ENCODE measurements at places on chromosomes 5 and 9.

- no peak for DNase-seq
These were observed 58.2 kb downstream of the EHMT1 start for GRCh38 chr9:137676998-137677397.

DNA sequence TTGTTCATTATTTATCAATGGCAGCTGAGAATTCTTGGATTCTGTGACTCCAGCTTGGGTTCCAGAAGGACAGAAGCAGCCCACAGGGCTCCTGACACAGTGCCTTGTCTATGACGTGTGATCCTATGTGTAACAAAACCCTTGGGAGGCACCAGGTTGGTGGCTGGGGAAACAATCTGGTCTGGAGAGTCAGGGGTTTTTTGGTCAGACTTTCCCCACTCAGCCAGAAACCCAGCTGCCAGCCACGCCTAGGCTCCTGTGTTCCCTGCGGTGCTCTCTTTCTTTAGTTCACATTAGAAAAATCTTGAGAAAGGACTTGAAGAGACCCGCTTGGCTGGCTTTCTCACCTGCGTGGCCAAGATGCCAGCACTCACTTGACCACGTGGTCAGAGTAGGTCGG lies 15.5 kb upstream of the ZBED3 start:
- no peak for DNase-seq

GRCh38 chr9:35976726-35977125 lies 18.8 kb upstream of the OR2S2 start:
- DNase-seq: no peak

DNA sequence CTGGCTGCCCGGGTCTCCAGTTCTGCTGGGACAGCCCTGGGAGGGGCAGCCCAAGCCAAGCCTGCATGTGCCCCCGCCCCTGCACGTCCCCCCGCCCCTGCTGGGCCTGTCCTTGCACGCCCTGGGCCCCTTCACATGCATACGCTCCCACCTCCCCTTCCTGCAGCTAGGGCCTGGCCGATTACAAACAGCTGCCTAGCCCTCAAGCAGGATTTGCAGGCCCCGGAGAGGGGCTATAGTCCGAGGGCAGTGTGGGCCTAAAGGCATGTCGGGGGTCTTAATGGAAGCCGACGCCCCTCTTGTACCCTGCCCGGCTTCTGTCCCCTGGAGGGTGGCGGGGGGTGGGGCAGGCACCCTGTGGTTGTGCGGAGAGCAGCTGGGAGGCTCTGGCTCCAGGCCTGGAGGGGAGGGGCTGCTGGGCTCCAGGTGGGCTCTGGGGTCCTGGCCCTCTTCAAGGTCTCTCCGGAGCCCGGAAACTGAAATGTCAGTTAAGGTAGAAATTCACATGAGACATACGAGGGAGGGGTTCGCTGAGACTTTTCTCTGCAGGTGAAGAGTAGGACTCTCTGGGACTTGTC lies 16.9 kb downstream of the COL5A1 start:
- DNase-seq: no peak

DNA sequence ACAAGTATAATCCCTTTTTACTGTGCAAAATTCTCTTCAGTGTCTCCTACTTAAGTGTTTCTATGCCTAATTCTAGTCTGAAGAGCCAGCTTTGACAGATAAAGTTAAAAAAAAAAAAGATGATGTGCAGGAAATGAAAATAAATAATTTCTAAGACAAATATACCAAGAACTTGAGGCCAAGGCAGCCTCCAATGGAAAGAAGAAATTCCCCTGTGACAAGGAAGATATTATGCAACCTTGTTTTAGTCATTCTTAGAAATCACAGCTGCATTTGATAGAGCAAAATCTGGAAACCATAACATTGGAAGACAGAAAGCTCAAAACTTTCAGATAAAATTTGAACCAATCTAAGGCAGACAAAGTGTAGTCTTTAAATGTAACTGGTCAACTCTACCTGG lies 375.9 kb upstream of the TLE4 start:
- DNase-seq: no peak

- DNase-seq: no peak
These were observed 140.3 kb downstream of the MAT2B start for GRCh38 chr5:163645421-163646416.

GRCh38 chr5:16534280-16534679 lies 68.7 kb upstream of the ZNF622 start:
- no peak for DNase-seq

- DNase-seq: peak; percentile 90
These were observed 19.7 kb upstream of the GARNL3 start for GRCh38 chr9:127244609-127245601.

GRCh38 chr5:142097681-142098080 lies 10.9 kb upstream of the NDFIP1 start:
- peak; percentile 40 for DNase-seq

GRCh38 chr5:179417016-179417415 lies 71.8 kb upstream of the ADAMTS2 start:
- no peak for DNase-seq

GRCh38 chr5:122297587-122298298 lies 14.3 kb upstream of the SNCAIP start:
- no peak for DNase-seq

DNA sequence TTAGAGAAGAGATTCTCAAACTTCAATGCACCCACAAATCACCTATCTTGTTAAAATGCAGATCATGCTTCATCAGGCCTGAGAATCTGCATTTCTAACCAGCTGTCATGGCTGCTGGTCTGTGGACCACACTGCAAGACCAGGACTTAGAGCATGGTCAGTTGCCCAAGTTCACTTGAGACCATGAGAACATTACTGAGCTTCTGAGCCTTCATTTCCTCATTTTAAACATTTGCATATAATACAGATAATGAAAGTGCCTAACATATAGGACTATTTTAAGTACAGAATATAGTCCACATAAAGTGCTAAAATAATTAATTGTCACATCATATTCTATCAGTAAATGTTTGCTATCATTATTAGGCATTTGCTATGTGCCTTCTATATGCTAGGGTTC lies 260.8 kb upstream of the TNC start:
- DNase-seq: no peak

DNA sequence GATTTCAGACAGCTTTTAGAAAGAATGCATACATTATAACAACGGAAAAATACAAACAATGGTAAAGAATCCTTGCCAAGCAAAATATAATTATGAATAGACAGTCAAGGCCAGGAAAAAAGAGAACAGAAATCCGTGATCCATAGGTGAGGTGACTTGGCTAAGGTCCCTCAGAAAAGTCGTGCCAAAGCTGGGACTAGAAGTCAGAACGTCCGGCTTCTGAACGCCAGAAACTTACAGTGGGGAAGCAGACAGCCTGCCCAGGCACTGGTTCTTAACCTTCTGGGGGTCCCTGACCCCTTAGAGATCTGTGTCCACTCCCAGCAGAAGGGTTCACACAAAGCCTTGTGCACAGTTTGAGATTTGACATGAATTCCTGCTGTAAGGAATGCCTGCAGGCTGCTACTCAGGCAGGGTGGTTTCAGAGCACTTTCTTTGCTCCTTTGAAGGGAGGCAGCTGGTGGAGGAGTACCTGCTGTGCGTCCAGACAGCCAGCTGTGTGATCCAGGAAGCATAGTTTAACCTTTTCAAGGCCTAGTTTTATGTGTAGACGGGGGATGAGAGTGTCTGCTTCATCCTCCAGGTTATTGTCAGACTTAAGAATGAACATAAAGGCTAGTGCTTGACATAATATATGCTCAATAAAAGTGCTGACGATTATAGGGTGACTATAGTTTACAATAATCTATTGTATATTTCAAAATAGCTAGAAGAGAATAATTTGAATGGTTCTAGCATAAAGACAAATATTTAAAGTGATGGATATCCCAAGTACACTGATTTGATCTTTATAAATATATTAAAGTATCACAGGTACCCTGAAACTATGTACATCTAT lies 852 bp downstream of the ARHGEF37 start:
- no peak for DNase-seq

GRCh38 chr9:81594415-81594814 lies 94.9 kb downstream of the TLE1 start:
- no peak for DNase-seq

DNA sequence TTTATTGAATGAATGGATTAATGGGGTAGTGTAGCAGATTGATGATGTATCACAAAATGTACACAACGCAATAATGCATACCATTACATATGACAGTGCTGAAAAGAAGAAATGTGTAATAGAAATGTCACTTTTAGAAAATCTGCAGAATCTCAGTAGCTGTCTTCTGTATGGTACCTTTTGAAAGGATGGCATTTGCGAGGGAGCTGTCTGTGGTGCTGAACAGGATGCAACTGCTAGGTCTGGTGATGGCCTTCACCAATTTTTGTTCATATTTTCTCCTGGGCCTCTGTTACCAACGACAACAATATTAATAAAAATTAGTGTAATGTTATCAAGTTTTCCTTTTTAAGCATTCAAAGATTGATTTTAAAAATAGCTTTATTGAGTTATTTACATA lies 36.2 kb upstream of the OTULIN start:
- DNase-seq: peak; percentile 23

- no peak for DNase-seq
These were observed 135.1 kb downstream of the CSNK1G3 start for GRCh38 chr5:123647066-123647465.

DNA sequence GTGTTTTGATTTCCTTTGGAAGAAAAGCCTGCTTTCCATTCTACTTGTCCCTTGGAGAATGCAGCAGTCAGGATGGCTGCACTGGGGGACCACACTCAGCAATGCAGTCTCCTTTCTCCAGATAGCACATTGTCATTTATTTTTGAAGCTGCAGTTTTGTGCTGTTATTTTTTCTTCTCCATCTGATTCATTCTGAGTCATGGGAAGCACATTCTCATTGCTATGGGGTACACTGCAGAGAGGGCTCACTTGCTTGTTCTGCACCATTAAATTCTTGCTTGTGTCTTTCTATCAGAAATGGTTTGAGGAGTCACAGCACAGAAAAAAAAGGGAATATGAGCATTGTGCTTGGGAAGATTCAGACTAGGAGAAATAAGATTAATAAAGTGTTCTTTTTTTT lies 39.7 kb upstream of the POC5 start:
- DNase-seq: no peak

DNA sequence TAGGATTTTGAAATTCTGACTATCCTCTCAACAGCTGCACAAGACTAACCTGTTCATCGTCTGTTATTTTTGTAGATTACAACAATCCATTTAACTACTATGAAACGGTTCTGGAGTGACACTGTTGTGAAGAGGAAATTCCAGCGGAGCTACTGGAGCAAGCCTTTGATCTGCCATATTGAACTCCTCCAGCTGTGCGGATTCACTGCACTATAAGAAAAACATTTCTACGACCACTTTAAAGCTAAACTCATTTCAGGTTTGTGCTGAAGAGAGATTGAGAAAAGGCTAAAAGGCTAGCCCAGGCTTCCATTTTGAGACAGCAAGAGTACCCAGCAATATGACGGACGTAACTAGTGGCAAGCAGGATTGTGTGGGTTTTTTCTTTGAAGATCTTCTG lies 104.9 kb upstream of the ANKH start:
- no peak for DNase-seq

DNA sequence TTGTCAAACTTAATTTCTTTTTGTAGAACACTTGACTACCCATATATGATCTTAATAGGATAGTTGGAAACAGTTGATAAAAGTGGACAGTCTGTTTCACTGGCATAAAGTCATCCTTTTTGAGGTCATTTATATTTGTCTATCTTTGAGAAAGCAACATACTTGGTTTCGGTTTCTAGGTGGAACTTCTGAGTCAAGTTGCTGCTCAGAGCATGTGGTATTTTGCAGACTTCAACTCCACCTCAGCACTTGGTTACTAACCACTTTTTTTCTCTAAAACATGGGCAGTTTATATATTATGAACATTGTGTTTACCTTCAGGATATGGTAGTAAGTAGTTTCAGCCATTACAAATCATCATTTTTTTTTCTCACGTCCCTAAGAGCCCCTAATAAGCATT lies 1749.0 kb upstream of the C9orf72 start:
- DNase-seq: no peak

DNA sequence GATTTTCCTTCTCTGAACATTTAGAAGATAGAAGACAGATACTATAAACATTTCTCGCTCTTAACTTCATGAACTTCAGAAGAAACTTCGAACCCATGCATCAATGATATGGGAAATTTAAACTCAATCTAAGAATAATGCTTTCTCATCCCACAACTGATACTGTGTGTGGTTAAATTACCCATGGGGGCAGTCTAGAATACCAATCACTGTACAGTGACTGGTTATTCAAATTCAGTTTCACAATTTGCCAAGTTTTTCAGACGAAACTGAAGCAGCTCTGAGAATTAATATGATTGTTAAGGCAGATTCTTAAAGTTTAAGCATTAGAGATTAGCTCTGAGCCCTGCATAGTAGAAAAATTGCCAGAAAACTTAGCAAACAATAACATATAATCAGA lies 431.0 kb downstream of the SH3GL2 start:
- no peak for DNase-seq

GRCh38 chr9:34957492-34958410 lies at the start of gene PHF24:
PHF24 (plus strand) TSS chr9:34958285; CDS start chr9:34971299, 13,014 bp downstream.
- no peak for DNase-seq

- DNase-seq: no peak
These were observed 134.9 kb downstream of the GABBR2 start for GRCh38 chr9:98573749-98574278.

DNA sequence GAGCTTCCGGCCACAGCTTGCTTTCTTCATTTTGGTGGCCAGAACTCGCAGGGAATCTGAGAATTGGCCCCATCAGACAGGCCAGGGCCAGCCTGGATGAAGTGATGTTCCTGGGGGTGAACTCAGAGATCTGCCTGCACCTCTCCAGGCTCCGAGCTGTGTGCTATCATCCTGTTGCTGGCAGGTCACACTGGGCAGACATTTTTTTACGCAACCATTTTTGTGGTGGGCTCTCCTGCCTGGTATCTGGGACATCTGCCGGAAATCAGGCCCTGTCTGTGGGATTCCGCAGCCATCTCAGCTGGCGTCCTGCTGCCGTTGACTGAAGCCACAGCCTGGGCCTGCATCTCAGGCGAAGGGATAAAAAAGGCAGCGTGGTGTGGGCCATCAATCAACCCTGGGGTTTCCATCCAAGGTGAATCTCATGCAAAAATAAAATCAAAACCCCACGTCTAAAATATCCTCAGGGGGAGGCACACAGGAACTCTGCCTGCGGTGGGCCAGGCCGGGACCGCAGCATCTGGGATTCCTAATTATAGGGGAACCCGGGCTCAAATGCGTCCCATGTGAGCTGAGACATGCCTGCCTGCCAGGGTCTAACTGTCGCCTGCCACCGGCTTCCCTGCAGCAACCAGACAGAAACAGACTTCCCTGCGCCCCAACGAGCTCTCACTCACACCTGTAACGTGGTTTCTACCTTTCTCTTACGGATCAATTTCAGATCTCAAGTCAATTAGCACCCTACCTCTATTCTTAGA lies 174.3 kb downstream of the SYK start:
- no peak for DNase-seq

- DNase-seq: no peak
These were observed 1.3 kb downstream of the AGPAT2 start for GRCh38 chr9:136685790-136686533.

GRCh38 chr9:127975376-127976315 lies 5.1 kb downstream of the EEIG1 start:
- no peak for DNase-seq

GRCh38 chr9:19375538-19375937 lies 4.5 kb downstream of the RPS6 start:
- DNase-seq: no peak

- no peak for DNase-seq
These were observed 340.9 kb upstream of the KLF4 start for GRCh38 chr9:107830479-107830878.

Measured in CD4-positive, alpha-beta T cell treated with Interferon gamma for 1 hour (primary cell).